GM12891 (cell line): ENCODE measurements at places on chromosomes 6 and 20.
A peak's percentile ranks its signal among the peaks of the same experiment; 100 is the strongest.

DNA sequence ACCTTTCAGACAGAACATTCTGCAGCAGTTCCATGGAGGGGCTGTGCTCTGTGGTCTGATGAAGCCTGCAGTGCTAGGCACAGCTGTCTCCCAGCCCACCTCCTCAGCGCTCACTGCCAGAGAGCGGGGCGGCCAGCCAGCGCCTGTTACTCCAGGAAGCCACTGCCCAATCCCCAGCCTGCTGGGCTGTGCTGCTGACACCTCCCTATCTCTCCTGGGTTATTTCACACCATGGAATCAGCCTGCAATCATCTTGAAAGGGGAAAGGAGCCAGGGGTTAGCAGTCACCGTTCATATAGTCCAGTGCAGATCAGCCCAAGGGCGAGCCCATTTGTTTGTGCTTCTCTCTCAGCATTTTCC lies 46.3 kb upstream of the NHSL1 start:
- DNase-seq, result no peak

DNA sequence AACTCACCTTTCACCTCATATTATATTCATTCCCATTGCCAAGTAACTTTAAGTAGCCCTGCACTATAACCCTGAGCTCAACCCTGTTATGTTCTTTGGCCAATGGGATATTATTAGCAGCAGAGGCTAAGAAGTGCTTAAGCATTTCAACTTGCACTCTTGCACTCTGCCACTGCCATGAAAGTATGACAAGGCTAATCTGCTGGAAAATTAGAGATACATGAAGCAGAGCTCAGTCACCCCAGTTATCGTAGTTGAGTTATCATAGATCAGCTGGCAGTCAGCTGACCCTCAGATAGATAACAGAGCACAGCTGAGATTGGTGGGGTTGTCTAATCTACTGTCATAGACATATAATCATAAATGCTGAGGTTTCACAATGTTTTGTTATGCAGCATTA lies 209.4 kb upstream of the RUNX2 start:
- no peak for DNase-seq

- DNase-seq, result no peak
Measured at GRCh38 chr20:23235173-23236027, 115.2 kb upstream of the NXT1 start.

- DNase-seq, result no peak
Measured at GRCh38 chr6:112268654-112269053, 14.3 kb upstream of the LAMA4 start.

- no peak for DNase-seq
Measured at GRCh38 chr6:18350712-18351111, 36.4 kb upstream of the RNF144B start.

DNA sequence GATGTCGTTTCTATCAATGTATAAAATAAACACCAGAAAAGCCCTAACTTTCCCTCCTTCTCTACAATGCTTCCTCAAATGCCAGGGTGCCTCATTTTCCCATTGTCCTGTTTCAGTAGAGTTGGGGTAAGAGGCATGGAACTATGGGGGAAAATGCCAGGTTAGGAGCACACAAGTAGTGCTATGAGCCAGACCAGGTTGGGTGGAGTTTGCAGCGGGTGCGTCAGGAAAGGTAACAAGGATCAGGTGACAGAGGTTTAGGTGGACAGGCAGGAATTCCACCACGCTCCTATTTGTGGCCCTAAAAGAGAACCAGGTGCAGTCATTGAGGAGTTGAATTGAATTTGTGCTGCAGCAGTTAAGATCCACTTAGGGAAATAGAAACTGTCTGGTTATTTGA lies 36.5 kb downstream of the SYTL3 start:
- no peak for DNase-seq

- no peak for DNase-seq
Measured at GRCh38 chr6:101393251-101393828, at the start of gene GRIK2. Gene GRIK2, plus strand, starts transcription at chr6:101393708.

- no peak for DNase-seq
Measured at GRCh38 chr6:70663881-70664466, 3.7 kb upstream of the SMAP1 start.

GRCh38 chr6:116449565-116449964 lies 11.6 kb upstream of the CALHM6 start:
- DNase-seq, result no peak

- no peak for DNase-seq
Measured at GRCh38 chr20:1434571-1435336, 31.9 kb downstream of the NSFL1C start.

DNA sequence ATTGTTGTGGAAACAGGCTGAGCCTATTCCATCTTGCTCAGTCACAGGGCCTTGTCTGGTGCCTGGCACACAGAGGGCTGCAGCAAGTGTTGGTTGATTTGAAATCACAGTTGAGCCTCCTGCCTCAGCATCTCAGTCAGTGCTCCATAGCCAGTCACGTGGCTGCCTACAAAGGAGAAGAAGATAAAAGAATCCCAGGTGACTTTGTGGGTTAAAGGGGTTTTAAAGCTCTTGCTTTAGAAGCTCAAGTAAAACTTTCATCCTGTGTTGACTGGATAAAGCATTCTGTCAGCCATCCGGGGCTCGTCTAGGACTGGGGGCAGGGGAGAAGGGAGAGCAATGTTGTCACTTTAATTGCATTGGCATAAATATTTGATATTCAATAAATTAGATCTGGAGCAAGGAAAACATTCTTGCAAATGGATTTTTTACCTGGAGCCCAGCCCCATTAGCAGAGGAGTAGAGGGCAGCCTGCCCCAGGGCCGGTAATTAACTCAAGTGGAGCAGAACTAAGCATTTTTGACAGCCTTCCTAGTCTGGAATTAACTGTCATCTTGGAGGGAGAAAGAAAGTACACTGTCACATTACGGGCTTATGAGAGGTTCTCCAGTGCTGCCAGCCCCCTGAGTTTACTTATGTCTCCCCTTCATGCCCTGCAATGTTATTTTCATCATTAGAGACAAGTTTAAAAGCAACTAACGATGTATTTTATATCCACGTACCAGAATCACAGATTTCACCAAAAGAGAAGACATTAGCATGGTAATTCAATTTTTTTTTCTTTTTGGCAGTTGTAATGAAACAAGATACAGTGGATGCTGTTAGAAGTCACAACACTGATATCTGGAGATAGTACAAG lies 71.7 kb upstream of the GTSF1L start:
- no peak for DNase-seq

DNA sequence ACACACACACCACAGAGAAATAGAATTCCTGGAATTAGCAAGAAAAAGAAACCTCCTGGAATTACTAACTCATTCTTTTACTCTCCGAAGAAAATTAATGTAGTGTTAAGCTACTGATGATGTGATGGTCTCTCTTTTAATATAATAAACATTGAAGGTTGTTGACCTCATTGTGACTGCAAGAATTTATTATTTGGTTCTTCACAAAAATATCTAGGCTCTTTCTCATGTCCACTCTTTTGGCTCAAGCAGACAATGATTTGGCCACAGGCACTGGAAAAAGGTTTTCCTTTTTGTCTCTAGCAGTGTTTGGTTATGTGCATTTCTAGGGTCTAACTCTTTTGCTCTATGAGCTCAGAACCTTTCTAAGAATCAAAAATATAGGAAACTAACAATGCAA lies 811.9 kb downstream of the TENT5A start:
- DNase-seq, result no peak

- no peak for DNase-seq
Measured at GRCh38 chr6:136383268-136383937, 93.8 kb upstream of the BCLAF1 start.

- DNase-seq, result no peak
Measured at GRCh38 chr6:44705596-44705995, 318.1 kb downstream of the CDC5L start.

- no peak for DNase-seq
Measured at GRCh38 chr6:36833182-36833789, 6.0 kb downstream of the CPNE5 start.

DNA sequence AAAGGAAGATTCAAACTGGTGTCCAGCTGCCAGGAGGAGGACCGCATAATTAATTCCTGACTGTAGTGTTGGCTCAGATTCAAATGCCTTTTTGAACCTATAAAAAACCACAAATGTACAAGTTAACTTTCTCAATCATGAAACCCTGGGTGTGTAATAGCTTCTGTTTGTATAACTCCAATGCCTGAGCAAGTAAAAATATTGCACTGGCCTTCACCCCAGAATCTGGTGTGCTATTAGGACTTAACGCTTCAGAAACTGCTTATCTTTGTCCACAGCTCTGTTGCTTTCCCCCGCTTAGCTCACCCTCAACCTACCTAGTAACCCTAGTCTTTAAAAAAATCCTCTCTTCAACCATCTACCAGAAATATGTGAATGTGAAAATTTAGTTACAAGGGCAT lies 119.1 kb upstream of the MAP7 start:
- no peak for DNase-seq

DNA sequence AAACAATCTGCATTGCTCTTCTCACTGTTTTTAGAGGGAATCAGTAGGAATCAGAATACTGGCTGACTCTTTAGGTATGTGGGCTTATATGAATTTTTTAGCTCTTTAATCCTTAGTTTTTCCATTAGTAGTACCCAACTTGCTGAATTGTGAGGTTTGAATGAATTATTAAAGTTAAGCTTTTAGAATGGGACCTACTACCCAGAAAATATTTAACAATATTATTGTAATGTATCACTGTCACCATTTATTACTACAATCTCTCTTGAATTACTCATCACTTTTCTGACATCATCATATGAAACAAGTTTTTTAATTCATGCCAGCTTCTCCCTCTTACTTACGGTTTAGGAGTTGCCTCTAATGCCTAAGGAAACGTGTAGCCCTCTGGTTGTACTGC lies 212.7 kb downstream of the BCKDHB start:
- DNase-seq, result no peak

DNA sequence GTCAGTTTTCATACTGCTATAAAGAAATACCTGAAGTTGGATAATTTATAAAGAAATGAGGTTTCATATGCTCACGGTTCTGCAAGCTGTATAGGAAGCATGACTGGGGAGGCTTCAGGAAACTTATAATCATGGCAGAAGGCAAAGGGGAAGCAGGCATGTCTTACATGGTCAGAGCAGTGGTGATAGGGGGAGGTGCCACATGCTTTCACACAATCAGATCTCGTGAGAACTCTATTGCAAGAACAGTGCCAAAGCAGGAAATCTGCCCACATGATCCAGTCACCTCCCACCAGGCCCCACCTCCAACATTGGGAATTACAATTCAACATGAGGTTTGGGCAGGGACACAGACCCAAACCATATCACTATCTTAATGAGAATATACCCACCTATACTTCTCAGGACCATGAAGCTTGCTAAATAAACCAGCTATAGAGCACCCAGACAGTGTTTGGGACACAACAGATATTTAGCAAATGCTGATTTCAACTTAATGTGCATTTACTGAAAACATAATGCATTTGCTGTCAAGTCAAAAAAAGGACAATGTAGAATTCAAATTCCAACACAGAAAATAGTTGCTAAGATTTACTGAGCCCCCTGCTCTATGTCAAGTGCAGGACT lies 63.8 kb downstream of the TNFRSF21 start:
- no peak for DNase-seq

DNA sequence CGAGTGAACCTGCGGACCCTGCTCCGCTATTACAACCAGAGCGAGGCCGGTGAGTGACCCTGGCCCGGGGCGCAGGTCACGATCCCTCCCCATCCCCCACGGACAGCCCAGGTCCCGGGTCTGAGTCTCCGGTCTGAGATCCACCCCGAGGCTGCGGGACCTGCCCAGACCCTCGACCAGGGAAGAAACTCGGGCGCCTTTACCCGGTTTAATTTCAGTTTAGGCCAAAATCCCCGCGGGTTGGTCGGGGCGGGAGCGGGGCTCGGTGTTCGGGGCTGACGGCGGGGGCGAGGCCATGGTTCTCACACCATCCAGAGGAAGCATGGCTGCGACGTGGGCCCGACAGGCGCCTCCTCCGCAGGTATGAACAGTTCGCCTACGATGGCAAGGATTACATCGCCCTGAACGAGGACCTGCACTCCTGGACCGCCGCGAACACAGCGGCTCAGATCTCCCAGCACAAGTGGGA lies 46.9 kb upstream of the TRIM26 start:
- DNase-seq, result peak; percentile 36

- no peak for DNase-seq
Measured at GRCh38 chr6:142651384-142651783, 293.6 kb downstream of the HIVEP2 start.

- no peak for DNase-seq
Measured at GRCh38 chr20:8331740-8332412, 199.8 kb downstream of the PLCB1 start.

- DNase-seq, result no peak
Measured at GRCh38 chr6:119348748-119349360, 707 bp downstream of the MAN1A1 start.

DNA sequence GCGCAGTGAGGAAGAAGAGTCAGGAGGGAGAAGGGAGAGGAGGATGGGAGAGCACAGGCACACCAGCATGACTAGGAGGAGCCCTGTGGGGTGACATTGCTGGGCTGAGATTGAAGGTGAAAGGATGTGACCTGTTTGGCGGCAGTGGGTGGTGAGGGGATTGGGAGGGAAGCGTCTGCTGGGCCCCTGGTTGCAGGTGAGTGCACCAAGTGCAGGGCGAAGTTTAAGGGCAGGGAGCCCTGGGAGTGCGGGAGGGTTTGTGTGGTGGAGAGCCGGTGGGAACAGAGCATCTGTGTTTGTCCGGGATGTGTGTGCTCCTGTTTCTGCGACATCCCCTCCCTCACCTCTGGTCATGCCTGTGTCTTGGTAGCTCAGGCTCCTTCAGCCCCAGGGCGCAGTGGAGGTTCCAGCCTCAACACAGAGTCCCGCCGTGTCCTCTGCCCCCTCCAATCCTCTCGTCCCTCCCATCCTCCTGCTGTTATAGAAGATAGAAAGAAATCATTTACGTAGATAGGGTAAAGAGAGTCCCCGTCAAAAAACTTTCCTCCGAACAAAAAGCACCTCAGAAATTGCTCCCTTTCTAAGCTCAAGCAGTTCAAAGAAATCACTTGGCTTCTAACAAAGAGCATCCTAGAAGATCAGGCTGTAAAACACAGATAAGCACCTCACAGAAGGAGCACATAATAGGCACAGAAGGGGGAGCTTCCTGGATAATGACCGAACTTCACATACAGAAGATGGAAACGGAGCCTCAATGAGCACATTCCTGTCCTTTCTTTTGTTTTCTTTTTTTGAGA lies 25.0 kb downstream of the ULBP1 start:
- no peak for DNase-seq

- no peak for DNase-seq
Measured at GRCh38 chr6:62298745-62299392, 12.8 kb upstream of the KHDRBS2 start.

DNA sequence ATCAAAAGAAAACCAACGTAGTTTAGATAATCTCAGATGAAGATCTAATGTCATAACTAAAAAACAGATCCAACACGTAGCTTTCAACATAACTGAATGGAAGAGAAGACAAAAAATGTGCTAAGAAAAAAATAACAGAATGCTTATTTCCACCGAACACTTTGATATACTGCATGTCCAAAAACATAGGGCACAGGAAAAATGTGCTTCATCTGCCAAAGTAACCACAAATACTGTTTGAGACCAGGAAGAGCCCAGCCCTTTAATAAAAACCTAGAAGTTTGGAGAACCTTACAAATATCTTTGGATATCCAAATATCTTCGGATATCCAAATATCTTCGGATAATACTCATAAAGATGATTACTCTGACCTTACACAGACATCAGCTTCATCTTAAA lies 19.8 kb downstream of the LAMA4 start:
- no peak for DNase-seq
